AG20443 (cell line): ENCODE measurements at places on chromosomes 6 and 20.

DNA sequence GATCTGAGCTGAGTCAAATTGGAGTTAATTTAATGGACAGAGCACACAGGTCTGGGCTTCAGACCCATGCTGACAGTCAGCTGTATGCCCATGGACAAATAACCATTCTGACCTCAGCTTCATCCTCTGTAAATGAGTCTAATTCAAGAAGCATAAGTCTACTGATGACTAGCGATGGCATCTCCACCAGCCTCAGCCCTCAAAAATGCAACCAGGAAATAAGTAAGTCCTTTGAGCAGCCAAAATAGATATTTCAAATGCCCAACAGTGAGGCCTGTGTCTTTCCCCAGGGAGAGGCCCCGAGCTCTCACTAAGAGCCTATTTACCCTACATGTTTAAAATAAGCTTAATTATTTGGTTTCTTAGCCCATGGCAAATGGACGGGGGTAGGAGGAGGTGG is 114.2 kb upstream of the MTHFD1L start:
- peak; percentile 76 for DNase-seq

- DNase-seq = no peak
Measured at GRCh38 chr6:8077991-8078390, 13.8 kb upstream of the BLOC1S5 start.

DNA sequence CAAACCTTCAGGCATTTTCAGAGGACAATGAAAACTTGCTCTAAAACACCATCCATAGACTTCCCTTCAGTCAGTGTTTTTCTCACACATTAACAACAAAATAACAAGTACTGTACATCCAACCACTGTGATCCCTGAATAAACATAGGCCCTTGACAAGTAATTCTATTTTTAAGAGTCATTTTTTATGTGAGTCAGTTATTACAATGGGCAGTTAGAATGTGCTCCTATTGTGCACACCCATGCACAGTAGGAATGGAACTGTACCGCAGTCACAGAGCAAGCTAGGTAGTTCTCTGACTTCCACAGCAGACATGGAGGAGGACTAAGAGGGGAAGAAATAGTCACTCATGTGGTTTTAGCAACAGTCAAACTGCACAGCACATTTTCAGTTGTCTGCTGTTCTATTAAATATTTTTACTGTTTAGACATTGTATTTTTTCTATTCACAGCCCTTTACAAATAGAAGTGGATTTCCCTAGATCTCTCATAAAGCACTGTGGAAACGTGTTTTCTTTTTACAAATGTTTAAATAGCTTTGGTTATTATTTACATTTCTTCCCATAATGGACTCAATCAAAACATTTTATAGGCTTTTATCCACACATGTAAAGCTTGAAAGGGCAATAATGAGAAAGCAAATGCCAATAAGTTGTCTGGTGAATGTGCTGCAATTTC is 100.4 kb downstream of the JAG1 start:
- DNase-seq = no peak

DNA sequence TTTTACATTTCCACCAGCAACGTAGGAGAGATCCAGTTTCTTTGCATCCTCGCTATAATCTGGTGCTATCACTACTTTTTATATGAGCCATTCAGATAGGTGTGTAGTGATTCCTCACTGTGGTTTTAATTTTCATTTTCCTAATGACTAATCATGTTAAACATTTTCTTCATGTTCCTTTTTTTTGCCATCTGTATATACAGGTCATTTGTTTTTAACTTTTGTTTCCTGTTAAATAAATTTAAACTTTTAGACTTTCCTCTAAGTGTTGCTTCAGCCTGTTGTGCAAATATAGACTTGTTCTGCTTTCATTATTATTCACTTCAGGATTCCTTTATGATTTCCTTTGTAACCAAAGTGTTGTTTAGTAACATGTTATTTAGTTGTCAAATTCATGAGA is 697.4 kb downstream of the PTPRT start:
- no peak for DNase-seq

- DNase-seq = no peak
Measured at GRCh38 chr6:169168706-169169105, 84.9 kb downstream of the THBS2 start.

GRCh38 chr6:137877606-137878005 is 10.5 kb downstream of the TNFAIP3 start:
- DNase-seq = no peak

DNA sequence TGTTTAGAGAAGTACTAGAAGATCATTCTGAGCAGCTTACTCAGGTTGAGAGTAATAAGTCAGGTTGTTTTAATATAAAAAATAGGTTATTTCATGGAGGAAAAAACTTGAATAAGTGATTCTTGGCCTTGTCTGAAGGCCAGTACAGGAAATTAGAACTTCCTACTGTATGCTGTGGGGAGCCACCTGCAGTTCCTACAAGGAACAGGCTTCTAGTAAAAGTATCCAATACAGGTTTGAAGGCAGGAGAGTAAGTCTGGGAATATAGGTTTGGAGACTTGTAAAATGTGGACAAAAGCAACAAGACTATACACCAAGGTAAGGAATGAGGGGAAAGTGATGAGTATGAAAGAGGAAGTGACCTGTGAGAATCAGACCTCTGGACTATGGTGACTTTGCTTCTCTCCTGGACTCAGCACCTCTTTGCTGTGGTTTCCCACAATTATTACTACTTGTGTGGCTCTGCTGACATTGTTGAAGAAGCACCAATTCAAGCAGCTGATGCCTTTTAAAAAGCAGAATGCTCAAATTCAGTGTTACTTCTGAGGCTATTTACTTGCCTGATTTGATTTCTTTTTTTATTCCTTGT is 278.6 kb downstream of the TBC1D7 start:
- DNase-seq = no peak

- DNase-seq = no peak
Measured at GRCh38 chr6:10545482-10545881, 24.3 kb downstream of the GCNT2 start.

DNA sequence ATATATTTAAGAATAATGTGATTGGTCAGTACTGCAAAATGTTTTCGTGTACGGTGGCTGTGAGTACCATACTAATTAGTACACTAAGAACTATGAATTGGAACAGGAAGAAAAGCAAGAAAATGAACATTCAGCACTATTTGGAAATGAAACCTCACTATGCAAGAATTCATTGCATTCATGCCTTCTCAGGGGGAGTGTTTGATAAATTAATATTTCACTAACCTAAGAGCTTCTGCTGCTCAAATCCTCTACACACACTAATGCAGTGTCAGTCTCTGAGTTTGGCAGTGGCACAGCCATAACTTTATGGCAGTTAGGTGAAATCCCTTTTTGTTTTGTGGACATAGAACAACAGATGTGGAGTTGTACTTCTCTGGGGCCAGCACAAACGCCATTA is 60.1 kb downstream of the SLC16A10 start:
- no peak for DNase-seq

DNA sequence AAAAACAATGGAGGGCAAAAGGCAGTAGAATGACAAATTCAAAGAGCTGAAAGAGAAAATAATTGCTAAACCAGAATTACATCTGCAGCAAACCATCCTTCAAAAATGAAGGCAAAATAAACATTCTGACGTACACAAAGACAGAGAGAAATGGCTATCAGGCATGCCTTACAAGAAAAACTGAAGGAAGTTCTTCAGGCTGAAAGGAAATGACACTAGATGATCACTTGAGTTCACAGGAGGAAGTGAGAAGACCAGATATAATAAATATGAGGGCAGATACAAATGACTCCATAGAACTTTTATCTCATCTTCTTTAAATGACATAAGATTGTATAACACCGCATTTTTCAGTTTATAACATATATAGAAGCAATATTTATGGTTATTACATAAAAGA is 30.0 kb downstream of the DZANK1 start:
- no peak for DNase-seq

- no peak for DNase-seq
Measured at GRCh38 chr6:168834801-168835200, 393.8 kb downstream of the SMOC2 start.

- no peak for DNase-seq
Measured at GRCh38 chr6:86042214-86042613, 399.5 kb upstream of the SYNCRIP start.

DNA sequence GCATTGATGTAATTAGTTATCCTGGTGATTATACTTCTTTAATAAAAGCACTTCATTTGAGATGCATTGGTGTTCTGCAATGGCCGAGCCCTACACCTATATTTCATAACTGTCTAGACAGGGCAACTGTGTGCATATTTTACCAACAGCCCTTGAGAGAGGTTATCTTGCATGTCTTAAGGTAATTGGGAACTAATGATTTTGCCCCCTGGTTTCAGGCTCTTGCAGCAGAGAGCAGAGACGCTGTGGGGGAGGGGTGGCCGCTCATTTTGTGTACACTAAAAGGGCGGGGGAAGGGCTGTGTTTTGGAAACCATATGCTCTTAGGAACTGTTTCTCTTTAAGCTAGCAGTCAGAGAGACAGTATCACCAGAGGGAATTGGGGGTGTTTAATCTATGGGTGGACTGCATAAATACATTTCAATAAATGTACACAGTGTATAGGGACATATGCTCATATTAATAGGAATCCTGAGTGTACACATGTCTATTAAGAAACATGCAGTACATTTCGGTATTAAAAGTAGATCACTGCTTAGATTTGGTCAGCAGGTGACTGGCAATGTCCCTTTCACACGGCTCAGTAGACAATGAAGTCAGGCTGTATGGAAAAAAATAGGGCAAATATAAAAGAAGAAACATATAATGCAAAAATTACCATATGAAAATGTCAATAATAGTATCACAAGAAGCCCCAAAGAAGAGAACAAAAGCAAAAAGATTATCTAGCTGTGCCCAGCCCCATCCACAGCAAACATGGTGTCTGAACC is 402.9 kb upstream of the CITED2 start:
- no peak for DNase-seq

GRCh38 chr6:145260484-145261175 is 474.7 kb downstream of the EPM2A start:
- DNase-seq = no peak

DNA sequence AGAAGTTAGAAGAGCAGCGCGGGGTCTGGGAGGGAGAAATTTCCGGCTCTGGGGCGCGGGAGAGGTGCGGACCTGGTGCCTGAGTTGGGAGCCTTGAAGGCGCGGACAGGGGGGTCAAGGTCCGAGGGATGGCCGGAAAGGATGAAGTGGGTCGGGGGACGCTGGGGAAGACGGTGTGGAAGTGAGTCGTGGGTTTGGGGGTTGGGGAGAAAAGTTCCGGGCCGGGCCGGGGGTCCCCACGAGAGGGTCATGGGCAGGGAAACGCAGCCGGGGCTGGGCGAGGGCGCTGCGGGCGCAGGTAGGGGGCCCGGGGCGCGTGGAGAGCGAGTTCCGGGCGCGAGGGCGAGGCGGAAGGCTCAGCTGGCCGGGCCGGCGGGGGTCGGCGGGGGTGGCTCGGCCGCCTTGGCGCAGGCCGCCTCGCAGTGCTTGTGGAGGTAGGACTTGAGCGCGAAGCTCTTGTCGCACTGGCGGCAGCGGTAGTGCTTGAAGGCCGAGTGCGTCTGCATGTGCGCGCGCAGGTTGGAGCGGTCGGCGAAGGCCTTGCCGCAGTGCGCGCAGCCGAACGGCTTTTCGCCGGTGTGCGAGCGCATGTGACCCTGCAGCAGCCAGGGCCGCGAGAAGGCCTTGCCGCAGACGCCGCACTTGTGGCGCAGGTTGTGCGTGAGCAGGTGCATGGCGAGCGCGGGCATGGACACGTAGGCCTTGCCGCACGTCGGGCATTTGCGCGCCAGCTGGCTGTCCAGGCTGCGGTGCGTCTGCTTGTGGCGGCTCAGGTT is 10.5 kb upstream of the SRXN1 start:
- no peak for DNase-seq

DNA sequence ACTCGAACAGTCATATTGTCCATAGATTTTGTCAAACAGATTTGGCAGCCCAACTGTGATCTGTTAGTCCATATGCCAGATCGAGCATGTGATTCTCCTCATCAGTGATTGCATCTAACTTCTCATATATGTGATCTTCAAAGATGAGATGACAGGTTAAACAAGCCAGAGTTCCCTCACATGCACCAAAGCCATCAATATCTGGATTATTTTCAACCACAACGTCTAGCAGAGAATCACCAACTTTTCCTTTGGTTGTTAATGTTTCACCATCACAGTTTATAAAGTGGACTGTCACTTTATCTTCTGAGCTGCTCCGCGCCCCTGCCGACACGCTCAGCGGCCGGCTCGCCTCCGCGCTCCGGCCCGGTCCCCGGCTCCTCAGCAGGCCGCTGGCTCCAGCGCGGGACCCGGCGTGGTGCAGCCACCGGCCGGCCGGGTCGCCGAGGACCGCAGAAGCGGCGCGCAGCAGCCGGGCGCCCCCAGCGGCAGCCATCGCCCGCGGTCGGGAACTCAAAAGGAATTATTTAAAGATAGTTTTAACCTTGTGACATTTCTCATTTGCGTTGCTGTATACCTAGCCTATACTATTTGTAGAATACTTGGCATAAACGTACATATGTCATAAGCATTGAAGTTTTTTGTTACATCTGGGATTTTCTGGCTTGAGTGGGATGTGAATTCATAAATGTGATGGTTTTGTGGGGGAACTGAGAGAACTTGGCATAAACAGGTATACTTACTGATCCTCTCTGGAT is 40.1 kb upstream of the DYNLRB1 start:
- DNase-seq = peak; percentile 80

GRCh38 chr6:168136622-168137021 is 57.6 kb upstream of the FRMD1 start:
- peak; percentile 0 for DNase-seq

GRCh38 chr6:33683051-33683571 is 28.4 kb downstream of the UQCC2 start:
- no peak for DNase-seq

GRCh38 chr6:85705220-85705619 is 62.5 kb upstream of the SYNCRIP start:
- DNase-seq = no peak

GRCh38 chr20:44961870-44962267 is 1.7 kb upstream of the TOMM34 start:
- DNase-seq = peak; percentile 62

DNA sequence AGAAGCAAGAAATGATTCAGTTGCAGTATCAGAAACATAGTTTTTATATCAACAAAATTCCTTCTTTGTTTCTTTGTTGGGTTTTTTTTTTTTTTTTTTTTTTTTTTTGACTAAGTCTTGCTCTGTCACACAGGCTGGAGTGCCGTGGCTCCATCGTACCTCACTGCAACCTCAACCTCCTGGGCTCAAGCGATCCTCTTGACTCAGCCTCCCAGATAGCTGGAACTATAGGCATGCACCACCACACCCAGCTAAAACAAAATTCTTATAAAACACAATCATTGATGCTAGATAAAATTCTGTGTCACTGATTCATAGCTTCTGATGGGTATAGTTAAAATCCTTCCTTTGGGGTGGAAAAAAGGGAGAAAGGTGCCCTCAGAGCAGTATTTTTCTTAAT is 110.3 kb upstream of the TNFAIP3 start:
- DNase-seq = no peak
